ENCODE measurements at places on chromosomes 12 and 14.
A peak's percentile ranks its signal among the peaks of the same experiment; 100 is the strongest.

DNA sequence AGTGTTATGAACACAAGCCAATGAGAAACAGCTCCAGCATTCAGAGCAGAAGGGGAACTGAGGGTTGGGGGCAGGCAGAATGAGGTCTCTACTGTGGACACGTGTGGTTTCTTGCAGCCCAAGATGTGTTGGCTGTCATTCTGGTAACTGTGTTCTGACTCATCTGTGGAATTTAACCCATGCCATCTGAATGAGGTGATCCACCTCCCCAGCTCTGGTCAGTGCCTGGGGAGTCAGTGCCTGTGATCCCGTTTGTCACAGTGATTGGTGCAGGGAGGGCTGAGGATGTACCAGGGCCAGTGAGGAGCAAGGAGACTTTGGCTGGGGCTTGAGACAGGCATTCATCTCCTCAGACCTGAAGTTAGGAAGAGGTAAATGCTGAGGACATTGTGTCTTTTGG, 216.8 kb downstream of the MSRB3 start:
- DNase-seq, result no peak

GRCh38 chr12:119229837-119230236, 51.1 kb downstream of the HSPB8 start:
- no peak for DNase-seq

- DNase-seq, result no peak
Measured at GRCh38 chr12:91874086-91874865, 271.4 kb downstream of the BTG1 start.

DNA sequence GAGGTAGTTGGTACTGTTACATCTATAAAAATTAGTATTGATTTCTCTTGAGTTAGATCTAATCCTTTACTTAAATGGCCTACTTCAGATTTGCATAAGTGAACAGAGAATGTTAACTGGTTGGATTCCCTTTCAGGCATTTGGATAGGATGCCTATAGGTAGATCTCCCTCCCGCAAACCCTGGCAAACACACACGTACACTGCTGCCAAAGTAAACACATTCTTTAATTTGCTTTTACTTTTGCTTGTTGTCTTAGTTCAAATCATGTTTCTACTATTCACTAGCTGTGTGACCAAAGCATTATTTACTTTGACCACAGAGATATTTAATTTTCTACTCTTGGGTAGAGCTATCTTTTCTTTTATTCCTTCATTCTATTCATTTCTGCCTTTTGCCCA, 936.1 kb upstream of the FBXO33 start:
- DNase-seq, result no peak

GRCh38 chr12:106985479-106985878, 1.5 kb downstream of the MTERF2 start:
- no peak for DNase-seq

- no peak for DNase-seq
Measured at GRCh38 chr14:103943673-103944072, 1.3 kb upstream of the RD3L start.

GRCh38 chr14:98901511-98902205, 370.3 kb downstream of the BCL11B start:
- no peak for DNase-seq

GRCh38 chr14:63322897-63323573, 4.3 kb upstream of the GPHB5 start:
- no peak for DNase-seq

DNA sequence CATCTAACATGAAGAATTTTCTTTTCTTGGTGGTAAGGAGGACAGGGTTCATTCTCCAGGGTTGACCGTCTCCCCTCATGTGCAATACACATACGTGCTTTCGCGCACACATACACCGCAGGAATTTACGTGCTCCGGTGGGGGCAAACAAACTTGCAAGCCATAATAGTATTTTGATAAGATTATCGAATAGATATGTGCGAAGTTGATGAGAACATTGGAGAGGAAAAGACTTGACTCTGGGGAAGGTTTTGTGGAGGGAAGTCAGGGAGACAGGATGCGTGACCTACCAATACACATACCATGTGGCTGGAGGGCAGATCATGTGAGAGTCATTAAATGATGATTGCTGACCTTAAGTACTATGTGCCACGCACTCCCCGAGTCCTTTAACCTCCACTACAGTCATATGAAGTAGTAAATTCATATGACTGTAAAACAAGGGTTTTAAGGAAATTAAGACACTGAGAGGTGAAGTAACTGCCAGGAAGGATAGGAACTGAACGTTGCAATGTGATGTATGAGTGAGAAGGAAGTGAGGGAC, 921 bp downstream of the RAD51B start:
- DNase-seq, result peak; percentile 40

DNA sequence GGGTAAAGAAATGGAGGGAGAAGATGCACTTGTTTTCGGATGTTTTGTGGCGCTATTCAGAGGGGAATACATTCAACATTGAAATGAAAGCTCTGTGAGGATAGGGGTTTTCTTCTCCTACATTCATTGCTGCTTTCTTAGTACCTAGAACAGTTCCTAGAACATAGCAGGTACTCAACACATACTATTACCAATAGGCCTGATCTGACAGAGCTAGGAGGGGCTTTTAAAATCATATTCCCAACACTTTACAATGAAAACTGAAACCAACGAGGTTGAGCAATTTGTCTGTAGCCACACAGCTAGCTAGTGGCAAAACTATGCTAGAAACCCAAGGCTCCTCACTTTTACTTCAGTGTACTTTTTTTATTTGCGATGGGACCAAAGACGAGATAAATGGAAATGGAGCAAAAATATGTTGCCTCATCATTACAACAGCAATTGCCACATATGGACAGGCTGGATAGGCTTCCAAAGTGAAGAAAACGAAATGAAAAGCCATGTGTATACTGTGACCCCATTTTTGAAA, 23.1 kb upstream of the IL22 start:
- DNase-seq, result no peak

- DNase-seq, result no peak
Measured at GRCh38 chr12:104741077-104741476, 217.0 kb downstream of the SLC41A2 start.

- no peak for DNase-seq
Measured at GRCh38 chr12:45289245-45290215, 73.6 kb downstream of the ANO6 start.

- DNase-seq, result peak; percentile 27
Measured at GRCh38 chr12:54561164-54561563, 11.8 kb downstream of the PDE1B start.

GRCh38 chr12:53344487-53344823, 8.3 kb upstream of the SP7 start:
- no peak for DNase-seq

- no peak for DNase-seq
Measured at GRCh38 chr14:95345032-95345431, 25.3 kb upstream of the CLMN start.

GRCh38 chr12:805022-805632, 52.7 kb downstream of the WNK1 start:
- no peak for DNase-seq

- no peak for DNase-seq
Measured at GRCh38 chr12:130523208-130523607, 185.5 kb downstream of the PIWIL1 start.

DNA sequence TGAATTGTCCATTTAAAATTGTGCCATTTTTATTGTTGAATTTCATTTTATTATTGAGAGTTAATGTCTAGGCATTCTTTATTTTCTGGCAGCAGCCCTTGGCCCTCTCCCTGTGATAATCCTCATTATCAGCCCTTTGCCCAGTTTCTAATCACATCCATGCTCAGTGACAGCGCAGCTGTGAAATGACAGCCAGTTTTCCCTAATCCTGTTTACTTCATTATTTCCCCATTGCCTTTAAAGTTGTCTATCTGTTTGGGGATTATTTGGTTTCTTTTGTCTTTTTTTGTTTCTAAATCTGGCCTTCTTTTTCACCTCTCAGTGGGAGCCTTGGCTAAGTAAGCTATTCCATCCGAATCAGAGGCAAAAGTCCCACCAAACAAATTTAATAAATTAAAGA, 476.9 kb downstream of the SLC6A15 start:
- DNase-seq, result no peak

DNA sequence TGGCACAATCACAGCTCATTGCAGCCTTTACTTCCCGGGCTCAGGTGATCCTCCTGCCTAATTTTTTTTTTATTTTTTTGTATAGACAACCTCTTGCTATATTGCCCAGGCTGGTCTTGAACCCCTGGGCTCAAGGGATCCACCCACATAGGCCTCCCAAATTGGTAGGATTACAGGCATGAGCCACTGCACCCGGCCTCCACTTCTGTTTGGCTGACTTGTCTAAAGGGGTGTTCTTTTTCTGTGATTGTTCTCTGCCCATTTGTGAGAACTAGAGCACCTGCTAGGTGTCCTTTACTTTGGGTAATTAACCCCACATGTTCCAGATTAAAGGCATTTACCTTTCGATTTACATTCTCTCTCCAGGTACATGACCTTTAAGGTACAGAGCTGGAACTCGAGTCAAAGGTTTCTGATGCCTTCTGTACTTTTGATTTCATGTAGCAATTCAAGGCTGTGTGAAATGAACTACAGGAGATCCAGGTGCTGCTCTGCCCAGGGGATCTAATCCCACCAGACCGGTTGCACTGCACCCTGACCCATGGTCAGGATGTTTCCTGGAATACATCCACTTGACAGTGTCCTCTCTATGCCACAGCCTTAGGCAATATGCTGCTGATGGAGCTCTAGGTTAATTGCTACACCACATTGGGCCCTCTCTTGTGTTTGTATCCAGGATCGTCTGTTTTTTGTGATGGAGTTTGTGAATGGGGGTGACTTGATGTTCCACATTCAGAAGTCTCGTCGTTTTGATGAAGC, 163.6 kb downstream of the PRKCH start:
- DNase-seq, result no peak

- no peak for DNase-seq
Measured at GRCh38 chr12:95986635-95987570, 9.2 kb downstream of the HAL start.

DNA sequence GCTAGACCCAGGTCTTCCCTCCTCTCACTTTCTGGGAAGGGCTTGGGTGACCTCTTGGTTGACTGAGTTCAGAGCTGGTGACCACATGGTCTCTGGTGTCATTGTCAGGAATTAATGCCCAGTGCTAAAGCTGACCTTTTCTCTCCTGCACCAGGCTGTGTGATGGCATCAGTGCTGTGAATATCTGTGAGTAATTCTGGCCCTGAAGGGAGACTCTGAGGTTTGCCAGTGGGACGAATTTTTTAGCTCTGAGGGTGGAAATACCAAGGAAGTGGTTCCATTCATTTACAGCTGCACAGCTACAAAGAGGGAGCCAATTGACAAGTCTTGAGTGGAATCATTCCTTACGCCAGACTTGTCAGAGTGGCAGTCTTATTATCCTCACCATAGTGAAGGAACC, 6.2 kb upstream of the KRT86 start:
- DNase-seq, result no peak

DNA sequence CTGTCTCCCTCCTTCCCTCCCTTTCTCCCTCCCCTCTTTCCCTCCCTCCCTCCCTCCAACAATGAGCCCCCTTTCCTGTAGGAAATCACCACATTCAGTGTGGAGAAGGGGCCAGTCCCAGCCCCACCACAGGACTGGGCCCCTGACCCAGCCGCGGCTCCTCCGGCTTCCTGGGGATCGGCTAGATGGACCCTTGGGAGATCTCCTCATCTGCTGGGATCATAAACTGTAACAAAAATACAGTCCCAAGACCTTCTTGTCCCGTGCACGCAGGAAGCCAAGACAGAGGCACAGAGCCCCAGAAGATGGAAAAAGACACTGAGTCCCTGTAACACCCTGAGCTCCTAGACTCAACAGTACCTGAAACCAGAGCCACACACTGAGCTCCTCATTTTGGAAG, 23.9 kb downstream of the DIO3 start:
- no peak for DNase-seq

DNA sequence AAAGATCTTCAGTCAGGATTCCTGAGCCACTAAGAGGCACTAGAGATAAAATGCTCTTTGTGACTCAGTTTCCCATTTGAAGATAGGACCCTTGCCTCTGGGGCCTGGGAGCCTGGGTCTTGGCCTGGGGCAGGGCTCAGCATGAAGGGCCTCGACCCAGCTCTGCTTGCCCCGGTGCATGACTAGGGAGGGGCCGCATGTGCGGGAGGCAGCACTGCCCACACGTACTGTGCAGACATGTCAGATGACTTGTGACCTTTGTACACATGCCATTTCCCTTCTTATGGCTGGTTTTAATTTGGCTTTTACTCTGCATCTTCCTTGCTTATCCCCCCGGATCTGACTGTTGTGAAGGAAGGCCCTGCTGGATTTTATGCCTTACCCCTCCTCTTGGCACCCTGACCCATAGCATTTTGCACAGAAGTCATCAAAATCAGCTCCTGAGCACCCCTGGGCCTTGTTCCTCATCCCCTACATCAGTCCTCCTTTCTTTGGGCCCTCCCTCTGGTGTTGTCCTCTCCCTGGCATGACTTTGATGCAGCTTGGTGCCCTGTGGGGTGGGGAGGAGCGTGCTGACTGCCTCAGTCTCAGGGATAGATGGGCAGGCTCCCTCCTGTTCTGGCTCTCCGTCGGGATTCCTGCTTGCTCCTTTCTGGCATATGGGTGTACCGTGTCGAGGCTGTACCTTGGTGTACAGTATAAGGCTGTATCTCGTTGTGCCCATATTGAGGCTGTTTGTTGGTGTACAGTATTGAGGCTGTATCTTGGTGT, 4.4 kb downstream of the CLSTN3 start:
- no peak for DNase-seq

Data from activated CD4-positive, alpha-beta T cell treated with anti-CD3 and anti-CD28 coated beads for 48 hours (primary cell).